ENCODE measurements at places on chromosomes 1 and 21. TPM values are rescaled to one million over a fixed set of nuclear protein-coding genes. Genes with fewer than 3 reads are reported as not detected.

The COA7 gene
- 11.2 TPM for polyA plus RNA-seq

The LRRC71 gene
- polyA plus RNA-seq: 0.10 TPM

The MPZ gene
- polyA plus RNA-seq: 7.4 TPM

The OR6N1 gene
- polyA plus RNA-seq: not detected

DNA sequence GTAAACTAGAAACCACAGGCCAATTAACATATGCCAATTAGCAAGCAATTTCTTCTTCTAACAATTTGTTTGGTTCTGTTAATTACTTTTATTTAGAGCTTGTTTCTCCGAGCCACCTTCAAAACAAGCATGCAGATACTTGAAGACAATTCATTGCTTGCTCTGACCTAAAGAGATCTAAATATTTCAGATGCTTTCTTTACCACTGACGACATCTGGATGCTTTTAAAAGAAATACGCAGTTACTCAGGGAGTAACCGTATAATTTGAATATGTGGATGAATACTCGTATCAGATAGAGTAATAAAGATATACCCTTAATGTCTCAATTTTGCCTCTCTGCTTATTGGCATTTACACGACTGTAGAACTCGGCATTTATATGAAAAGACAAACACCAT, 390.0 kb downstream of the DISC1 start:
- no peak for DNase-seq

DNA sequence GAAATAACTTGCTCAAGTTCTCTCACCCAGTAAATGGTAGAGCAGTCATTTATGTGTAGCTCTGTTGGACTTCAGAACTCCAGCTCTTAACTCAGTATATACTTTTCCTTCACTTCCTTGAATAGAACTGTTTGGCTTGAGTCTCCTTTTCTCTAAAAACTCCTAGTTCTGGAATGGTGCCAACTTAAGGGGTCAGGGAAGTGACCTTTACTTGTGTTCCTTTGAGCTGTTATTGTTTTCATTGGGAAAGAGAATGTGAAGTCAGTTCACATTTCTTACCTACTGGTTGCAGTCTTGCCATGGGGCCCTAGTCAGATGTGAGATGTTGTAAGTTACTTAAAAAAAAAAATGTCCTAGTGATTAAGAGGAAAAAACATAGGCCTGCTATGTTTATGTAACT, 77.0 kb upstream of the MACF1 start:
- DNase-seq: no peak

DNA sequence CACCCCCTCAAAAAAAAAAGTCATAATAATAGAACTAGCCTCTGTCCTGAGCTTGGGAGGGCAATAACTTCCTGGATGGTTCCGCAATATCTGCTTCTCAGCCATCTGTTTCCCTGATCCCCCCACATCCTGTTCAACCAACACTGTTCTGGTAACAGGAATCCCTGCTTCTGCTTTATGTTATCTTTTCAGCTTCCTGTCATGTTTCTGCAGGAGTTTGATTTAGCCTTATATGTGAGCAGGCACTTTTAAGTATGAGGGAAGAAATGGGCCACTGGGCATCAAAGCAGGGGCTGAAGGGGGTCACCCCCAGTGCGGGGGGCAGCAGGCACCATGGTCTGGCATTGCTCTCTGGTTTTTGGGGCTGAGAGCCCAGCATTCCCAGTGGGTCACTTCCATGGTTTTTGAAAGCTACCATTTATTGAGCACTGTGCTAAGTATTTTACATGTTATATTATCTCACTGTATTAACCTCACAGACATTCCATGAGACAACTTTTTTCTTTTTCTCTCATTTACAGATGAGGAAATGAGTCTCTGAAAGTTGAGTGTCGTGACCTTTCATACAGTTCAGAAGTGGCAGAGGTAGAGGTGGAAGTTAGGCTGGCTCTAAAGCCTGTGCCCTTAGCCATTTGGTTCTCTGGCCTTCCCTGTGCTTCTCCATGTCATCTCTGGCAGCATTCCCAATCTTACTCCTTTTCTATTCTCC, 61.9 kb downstream of the DNTTIP2 start:
- DNase-seq: no peak

DNA sequence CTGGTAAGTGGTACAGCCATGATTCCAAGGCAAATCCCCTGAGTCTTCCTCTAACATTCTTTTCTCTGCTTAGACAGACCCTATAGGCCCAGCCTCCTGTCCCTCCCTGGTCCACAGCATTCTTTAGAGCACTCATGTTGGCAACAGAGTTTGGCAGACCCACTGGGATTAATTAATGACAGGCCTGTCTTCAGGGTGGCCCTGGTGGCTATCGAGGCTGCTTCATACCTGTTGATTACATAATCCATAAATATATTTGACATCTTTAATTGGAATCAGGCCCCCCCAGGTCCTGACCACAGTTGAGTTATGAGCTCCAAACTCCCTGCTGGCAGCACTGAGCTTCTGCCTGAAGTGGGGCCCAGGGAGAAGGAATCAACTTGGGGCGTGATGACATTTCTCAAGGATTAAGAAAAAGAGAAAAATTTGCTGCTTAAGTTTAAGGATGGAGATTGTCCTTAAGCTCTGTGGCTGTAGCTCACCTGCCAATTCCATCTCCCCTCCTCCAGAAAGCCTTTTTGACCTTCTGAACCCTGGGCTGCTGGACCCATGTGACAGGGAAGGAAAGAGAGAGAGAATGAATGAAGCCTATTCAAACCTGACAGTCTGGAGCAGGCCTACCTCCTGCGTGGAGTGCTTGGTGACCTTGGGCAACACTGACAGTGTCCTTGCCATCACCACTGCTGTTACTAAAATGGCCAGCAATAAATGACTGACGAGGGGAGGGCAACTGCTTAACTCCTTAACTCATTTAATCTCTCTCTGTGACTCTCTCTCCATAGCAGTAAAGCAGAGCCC, 156.6 kb downstream of the TRABD2B start:
- no peak for DNase-seq

DNA sequence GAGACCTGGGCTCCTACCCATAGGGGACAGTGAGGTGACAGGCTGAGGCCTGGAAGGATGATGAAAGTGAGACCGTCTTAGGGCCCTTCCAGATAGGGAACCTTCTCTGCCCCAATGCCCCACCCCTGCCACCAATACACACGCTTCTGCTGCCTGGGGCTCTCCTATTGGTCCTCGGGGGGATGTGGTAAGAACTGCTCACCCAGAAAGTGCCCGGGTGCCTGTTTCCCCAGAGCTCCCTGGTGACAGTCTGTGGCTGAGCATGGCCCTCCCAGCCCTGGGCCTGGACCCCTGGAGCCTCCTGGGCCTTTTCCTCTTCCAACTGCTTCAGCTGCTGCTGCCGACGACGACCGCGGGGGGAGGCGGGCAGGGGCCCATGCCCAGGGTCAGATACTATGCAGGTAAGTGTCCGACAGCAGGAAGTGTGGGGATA, 948 bp downstream of the SEMA4A start:
- no peak for DNase-seq

- DNase-seq: no peak
Measured at GRCh38 chr1:118958937-118959631, 29.1 kb downstream of the TBX15 start.

- DNase-seq: no peak
Measured at GRCh38 chr1:51274676-51275075, 38.6 kb downstream of the RNF11 start.

GRCh38 chr1:223126741-223127140, 16.3 kb downstream of the TLR5 start:
- DNase-seq: no peak

- no peak for DNase-seq
Measured at GRCh38 chr1:24540906-24541710, 14.8 kb upstream of the NCMAP start.
